ENCODE measurements at places on chromosomes 3 and 15. TPM values are rescaled to one million over a fixed set of nuclear protein-coding genes. Genes with fewer than 3 reads are reported as not detected.

DNA sequence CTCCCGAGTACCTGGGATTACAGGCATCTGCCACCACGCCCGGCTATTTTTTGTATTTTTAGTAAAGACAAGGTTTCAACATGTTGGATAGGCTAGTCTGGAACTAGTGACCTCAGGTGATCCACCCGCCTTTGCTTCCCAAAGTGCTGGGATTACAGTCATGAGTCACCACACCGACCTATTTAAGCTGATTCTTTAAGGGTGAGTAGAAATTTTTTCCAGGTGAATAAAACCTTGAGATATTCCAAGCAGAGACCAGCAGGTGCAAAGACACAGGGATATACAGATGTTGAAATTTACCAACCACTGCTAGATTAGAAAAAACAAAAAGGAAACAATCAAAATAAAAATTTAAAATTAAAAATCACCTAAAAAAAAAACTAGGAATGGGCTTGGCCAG, 74.4 kb upstream of the CHRNB4 start:
- no peaks in the 10 kb centered on the region for H3K4me1 ChIP-seq
- H3K27me3 ChIP-seq, result no peaks in the 10 kb centered on the region
- H3K4me3 ChIP-seq, result no peak overlapping the region
- DNase-seq, result no peak

GRCh38 chr3:157861076-157861765, 245.0 kb downstream of the SHOX2 start:
- no peak overlapping the region for H3K27ac ChIP-seq
- H3K27me3 ChIP-seq, result no peaks in the 10 kb centered on the region
- H3K4me3 ChIP-seq, result no peak overlapping the region
- H3K4me1 ChIP-seq, result no peaks in the 10 kb centered on the region

The GABRB3 gene
- 0.60 TPM for polyA plus RNA-seq

The NPAP1 gene
- polyA plus RNA-seq, result not detected
